ENCODE measurements at places on chromosomes 6 and 20.

GRCh38 chr20:3614466-3614865 is 48.7 kb downstream of the GFRA4 start:
- DNase-seq: no peak

GRCh38 chr6:136440203-136440602 is 110.0 kb downstream of the MAP7 start:
- DNase-seq: no peak

DNA sequence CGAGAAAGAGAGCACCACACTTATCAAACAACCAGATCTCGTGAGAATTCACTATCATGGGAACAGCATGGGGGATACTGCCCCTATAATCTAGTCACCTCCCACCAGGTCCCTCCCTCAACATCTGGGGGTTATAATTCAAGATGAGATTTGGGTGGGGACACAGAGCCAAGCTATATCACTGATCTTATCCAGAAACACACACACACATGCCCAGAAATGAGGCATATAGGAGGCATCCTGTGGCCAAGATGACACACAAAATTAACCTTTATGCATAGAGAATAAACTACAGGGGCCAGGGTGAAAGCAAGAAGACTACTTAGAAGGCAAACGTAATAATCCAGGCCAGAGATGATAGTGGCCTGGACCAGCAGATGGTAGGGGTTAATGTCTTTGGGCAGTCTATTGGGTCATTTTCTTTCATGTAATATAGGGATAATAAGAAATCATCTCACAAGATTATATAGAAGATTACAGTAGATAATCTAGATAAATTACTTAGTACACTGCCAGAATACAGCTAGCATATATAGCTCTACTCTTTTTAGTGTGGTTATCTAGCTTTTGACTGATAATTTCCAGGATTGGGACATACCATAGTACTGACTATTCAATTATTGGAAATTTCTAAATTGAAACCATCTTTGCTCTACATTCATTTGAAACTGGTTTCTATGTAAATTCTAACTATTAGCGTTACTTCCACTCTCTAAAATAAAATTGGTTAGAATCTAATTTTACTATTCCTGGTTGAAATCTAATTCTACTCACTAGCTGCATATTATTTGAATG is 20.0 kb downstream of the RNF144B start:
- DNase-seq: no peak

DNA sequence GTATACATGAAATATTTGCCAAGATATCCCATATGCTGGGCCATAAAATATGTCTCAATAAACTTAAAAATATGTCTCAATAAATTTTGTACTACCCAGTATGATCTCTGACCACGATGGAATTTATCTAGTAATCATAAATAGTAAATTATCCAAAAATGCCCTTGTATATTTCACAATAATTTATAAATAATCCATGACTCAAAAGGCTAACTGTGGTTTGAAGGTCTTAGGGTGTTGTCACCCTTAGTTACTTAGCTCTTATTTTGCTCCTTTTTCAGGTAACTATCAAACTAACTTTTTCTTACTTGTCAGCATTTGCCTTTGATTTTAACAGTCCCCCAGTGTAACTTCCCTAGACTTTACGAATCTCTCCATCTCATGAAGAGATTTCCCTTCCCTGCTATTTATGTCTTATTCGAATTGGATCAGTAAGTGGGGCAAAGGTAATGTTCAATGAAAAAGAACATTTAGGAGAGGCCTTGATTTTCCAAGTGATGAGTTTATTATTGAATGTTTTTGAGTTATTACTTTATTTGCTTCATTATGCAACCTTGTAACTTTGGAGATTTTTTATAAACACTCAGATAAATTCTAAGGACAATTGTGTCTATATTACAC is 109.0 kb upstream of the THBS2 start:
- no peak for DNase-seq

DNA sequence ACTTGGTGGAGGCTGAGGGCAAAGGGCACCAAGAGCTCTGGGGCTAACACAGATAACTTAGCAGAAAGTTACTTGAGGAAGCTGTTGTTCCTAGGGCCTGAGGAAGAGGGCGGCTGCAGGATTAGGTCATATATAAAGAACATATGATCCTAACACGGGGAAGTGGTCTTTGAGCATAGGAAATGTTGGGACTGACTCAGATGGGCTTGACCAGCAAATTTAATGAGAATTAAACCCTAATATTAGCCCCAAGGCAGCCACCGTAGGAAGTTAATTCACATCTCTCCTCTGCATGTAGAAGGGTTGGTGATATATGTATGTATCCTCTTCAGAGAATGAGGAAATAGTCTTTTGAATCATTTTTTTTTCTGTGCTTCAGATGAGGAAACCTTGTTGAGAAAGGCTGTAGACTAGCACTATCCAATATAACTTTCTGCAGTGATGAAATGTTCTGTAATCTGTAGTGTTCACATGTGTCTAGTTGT is 9.2 kb upstream of the ZBTB9 start:
- no peak for DNase-seq

GRCh38 chr20:8646033-8646441 is 422.9 kb upstream of the PLCB4 start:
- DNase-seq: no peak

- no peak for DNase-seq
Measured at GRCh38 chr6:83132121-83132520, 60.9 kb downstream of the PGM3 start.

DNA sequence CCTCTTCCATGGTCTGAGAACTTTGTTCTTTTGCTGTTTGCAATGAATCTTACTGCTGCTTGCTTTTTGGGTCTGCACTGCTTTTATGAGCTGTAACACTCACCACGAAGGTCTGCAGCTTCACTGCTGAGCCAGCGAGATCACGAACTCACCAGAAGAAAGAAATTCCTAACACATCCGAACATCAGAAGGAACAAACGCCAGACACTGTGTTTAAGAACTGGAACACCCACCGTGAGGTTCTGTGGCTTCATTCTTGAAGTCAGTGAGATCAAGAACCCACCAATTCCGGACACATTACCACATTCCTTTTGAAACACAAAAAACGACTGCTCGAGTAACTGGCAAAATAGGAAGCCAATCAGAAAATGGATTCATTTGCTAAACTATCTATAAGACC is 471.8 kb downstream of the TFAP2A start:
- no peak for DNase-seq

DNA sequence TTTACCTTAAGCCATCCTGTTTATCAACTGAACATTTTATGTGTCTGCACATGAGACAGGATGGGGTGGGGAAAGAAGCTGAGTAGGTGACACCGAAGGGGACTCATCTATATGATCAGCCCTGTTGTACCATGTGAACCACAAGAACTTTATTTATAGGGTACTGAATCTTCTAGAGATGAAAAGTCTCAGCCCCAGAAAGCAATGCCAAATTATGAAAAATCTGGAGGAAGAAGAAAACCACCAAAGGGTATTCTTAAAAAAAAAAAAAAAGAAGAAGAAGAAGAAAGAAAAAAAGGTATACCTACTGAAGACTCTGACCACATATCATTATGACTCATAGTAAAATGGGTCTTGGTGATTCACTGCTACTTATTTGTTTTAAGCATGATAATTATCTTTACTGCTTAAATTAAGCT is 39.8 kb upstream of the HBS1L start:
- no peak for DNase-seq
